ENCODE measurements at places on chromosomes 7 and 10.

DNA sequence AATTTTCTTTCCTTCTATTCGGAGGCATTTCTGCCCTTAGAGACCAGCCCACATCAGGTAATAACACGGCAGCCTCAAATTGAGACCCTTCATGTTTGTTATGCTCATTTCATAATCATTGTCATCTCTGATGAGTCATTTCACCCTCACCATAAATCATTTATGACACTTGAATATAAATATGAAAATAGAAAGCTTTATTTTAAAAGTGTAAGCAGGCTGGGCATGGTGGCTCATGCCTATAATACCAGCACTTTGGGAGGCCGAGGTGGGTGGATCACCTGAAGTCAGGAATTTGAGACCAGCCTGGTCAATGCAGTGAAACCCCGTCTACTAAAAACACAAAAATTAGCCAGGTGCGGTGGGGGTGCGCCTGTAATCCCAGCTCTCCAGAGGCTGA lies 57.4 kb upstream of the EGFR start:
- DNase-seq, result no peak

- no peak for DNase-seq
Measured at GRCh38 chr7:87459941-87460340, 15.5 kb downstream of the ABCB4 start.

- DNase-seq, result no peak
Measured at GRCh38 chr7:130768854-130769253, 34.8 kb upstream of the KLF14 start.

DNA sequence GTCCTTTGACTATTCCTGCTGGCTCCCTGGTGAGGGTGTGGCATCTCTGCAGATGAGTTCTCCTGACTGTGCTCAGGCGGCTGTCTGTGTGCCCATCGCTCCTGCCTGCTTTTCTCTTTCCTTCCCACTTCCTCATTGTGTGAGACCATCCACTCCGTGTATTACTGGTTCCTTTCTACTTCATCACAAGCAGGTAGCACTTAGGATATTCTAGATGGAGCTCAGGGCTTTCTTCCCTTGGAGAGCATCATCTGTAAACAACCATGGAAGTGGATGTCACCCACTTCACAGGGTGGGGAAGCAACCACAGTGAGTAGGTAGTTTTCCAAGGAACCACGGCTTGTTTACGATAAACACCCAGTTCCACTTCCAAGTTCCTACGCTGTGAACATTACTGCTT lies 15.7 kb downstream of the DNAJB6 start:
- no peak for DNase-seq

GRCh38 chr10:84038035-84038434 lies 101.3 kb upstream of the GHITM start:
- DNase-seq, result no peak

All from testis (tissue), 5 donors.